ENCODE measurements at places on chromosomes 4 and X.

DNA sequence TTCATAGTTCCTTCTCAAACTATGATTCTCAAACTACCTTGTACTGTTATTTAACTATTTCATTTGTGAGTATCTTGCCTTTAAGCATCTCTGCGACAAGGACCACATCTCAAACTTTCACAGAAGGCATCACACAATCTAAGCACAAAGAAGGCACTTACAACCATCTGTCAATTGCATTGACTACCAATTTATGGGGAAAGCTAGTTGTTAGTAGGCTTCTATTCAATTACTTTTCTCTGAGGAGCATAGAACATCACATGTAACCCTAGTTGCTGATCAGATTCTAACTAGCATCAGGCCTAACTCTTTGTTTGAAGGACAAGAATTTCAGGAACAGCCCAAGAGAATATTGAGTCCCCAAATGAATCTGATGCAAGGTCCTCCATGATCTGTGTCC lies 74.9 kb downstream of the GPC3 start:
- DNase-seq: no peak

GRCh38 chr4:717601-718320 lies 12.1 kb downstream of the PCGF3 start:
- no peak for DNase-seq

GRCh38 chr4:88697141-88697540 lies 488 bp downstream of the NAP1L5 start:
- no peak for DNase-seq

DNA sequence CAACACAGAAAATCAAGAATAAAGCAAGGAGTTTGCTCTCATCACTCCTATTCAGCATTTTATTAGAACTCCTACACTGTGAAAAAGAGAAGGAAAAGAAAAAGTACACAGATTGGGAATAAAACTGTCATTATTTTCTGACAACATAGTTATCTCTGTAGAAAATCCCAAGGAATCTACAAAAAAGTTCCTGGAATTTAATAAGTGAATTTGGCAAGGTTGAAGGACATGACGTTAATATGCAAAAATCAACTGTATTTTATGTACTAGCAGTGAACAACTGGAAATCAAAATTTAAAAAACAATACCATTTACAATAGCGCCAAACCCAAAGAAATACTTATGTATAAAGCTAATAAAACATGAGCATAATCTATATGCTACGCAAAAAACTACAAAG lies 26.3 kb downstream of the CHIC2 start:
- no peak for DNase-seq

DNA sequence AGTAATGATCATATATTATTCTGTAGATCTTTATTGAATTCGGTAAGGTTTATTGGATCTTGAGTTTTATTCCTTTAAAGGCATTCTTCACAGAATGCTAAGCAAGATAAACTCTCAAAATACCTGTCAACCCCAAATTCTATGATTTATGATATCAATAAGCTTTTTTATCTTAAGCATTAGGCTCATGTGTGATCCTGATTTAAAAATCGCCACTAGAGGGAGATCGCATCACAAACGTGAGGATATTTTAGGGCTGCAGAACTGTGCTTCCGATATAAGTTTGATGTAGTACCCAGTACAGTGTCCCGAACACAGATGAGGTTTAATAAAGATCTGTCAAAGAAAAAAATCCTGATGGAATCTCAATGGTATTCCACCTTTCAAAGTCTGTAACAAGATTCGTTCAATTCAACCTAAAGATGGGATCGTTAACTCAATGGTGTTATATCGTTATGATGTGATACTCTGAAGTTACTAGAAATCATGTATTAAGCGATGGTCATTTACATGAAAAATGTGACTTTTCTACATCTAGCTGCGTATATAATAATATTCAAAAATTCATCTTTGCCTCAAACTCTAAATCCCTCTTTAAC lies 169.0 kb downstream of the CORIN start:
- DNase-seq: no peak

GRCh38 chr4:82852751-82853285 lies 38.1 kb downstream of the SEC31A start:
- no peak for DNase-seq

DNA sequence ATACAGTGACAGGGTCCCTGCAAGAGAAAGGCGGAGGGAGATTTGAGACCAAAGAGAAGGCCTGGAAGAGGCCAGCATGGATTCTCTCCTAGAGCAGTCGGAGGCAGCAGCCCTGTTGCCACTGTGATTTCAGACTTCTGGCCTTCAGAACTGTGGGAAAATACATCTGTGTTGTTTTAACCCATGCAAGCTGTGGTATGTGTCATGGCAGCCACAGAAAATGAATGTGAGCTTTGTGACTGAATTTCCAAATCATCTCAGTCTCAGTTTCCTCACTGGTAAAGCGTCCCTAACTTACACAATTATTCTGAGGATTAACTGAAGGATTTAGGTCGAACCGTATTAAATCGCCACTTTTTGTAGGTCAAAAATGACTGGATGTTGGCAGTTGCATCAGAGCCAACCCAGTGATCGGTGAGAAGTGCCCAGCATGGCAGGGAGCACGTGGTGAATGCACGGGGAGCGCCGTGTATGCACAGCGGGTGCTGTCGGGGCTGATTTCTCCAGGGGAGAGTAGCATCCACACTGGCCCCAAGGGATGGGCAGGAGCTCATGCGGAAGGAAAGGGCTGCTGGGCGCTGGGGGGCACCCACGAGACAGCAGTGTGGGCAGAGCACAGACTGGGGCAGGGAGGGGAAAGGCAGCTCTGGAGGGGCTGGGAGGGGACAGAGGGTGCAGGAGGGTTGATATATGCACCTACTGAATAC lies 23.8 kb upstream of the NSG1 start:
- no peak for DNase-seq

DNA sequence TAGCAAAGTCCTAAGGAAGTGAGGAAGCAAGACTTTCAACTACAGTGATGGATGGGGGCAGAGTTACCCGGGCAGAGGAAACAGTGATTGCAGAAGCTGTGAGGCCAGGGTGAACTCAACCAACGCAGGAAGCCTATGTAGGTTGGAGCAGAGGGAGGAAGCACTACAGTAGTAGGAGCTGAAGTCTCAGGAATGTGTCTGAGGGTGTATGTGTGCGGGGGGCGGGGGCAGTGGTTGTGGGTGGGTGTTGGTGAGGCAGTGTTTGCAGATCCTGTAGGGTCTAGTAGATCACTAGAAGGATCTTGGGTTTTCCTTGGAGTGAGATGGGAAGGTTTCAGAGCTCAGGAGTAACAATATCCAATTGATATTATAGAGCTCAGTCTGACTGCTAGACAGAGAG lies 9.9 kb upstream of the MID1 start:
- no peak for DNase-seq

- no peak for DNase-seq
Observed at GRCh38 chr4:118920247-118920646, 31.6 kb downstream of the SYNPO2 start.

GRCh38 chr4:188459381-188459780 lies 320.1 kb downstream of the TRIML1 start:
- DNase-seq: no peak

GRCh38 chr4:123421227-123421936 lies 24.8 kb downstream of the SPRY1 start:
- no peak for DNase-seq

DNA sequence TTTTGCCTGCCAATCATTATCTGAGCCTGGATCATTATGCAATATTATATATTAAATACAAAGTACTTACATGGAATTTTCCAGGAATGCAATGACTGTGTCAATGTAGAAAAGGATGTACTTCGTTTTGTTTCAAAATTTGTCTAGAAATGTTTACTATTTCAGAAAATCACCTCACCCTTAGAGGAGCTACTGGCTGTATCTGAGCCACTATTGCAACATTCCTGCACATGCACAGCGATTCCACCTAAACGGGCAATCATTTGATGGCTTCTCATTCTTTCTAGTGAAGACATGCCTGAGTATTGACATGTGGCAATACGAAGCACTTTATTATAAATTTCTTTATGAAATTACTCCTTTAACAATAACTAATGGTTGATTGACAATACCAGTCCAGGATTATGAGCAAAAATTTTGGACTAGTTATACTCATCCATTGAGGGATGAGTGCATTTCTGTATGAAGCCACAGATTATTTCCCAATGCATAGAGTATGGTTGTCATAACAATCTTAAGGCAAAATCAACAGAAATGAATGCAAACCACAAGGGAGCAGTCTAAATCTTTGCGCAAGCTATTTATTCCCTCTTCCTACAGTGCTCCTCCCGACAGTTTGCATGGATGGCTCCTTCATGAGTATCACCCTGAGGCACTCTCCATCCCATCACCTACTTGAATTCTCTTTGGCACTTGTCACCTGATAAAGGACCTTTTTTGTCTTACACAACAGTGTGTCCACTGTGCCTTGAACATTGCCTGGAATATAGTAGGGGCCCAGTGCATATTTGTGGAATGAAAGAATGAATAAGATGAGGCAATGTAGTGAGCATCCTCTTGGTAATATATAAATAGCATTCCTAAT lies 35.8 kb upstream of the MMAA start:
- DNase-seq: no peak

DNA sequence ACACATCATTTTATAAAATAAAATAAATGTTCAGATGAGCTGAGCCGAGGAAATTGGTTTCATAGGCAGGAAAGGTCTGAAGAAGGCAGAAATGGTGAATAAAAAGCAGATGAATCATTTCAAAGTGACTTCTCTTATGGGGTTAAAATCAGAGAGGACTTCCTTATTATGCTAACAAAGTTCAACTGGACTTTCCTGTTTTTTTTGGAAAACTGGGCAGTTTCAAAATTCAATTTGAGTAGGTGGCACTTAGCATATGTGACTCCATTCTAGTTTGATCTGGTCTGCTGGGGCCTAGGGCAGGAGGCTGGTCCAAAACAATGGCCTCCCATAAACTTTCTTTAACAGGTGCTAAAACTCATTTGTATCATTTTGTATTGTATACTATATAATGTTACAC lies 1794.9 kb upstream of the TENM3 start:
- no peak for DNase-seq

DNA sequence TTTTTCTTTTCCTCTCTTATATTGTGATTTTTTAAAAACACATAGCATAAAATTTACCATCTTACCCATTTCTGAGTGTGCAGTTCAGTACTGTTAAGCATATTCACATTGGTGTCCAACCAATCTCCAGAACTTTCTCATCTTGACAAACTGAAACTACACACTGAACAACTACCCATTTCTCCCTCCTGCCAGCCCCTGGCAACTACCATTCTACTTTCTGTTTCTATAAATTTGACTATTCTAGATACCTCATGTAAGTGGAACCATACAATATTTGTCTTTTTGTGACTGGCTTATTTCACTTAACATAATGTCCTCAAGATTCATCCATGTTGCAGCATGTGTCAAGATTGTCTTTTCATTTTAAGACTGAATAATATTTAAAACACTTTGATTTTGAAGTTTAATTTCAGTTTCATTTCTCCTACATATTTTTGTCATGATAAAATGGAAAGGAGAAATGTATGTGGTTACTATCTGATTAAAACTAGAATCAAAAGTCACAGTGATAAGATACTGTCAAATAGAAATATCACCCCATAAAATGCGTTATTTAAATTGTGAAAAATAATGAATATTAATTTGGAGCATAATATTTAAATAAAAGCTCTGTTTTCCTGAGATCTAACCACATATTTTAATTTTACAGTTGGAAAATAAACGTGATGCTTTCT lies 122.8 kb downstream of the DIPK2B start:
- DNase-seq: no peak

GRCh38 chrX:26783512-26784225 lies 567.7 kb downstream of the MAGEB5 start:
- no peak for DNase-seq

- no peak for DNase-seq
Observed at GRCh38 chr4:134499074-134499473, 297.5 kb upstream of the PABPC4L start.

GRCh38 chrX:72641611-72642010 lies 69.0 kb upstream of the HDAC8 start:
- DNase-seq: no peak

DNA sequence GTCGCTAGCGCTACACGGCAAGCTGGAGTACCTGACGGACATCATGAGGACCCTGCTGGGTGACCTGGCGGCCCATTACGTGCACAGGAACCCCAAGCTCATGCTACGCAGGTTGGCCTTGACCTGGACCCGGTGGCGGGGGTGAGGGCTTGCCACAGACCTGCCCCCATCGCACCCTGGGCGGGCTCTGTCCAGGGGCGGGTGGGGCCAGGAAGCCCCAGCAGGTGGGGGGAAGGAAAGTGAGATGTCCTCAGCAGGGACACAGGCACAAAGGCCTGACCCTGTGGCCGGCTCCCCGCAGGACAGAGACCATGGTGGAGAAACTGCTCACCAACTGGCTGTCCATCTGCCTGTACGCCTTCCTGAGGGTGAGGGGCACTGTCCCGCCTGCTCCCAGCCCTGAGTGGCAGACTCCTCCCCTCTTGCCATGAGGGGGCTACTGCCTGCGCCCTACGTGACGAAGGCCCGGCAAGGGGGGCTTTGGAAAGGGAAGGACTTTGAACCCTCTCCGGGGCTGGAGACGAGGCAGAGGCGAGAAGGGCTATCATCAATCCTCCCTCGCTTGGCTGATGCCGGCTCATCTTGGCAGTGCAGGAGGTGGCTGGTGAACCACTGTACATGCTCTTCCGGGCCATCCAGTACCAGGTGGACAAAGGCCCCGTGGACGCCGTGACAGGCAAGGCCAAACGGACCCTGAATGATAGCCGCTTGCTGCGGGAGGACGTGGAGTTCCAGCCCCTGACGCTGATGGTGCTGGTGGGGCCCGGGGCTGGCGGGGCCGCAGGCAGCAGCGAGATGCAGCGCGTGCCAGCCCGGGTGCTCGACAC lies 5.3 kb upstream of the SRPK3 start:
- DNase-seq: no peak

- no peak for DNase-seq
Observed at GRCh38 chr4:174681723-174682300, 147.2 kb downstream of the GLRA3 start.
